Ureter (tissue), 1 donor: ENCODE measurements at places on chromosomes 3 and 15.

GRCh38 chr3:194243172-194243837 is 107.4 kb downstream of the HES1 start:
- no peak for DNase-seq

GRCh38 chr15:79844221-79844620 is 52.6 kb downstream of the MTHFS start:
- DNase-seq, result no peak

- DNase-seq, result no peak
These were observed 677 bp downstream of the POLQ start for GRCh38 chr3:121545049-121545573.

GRCh38 chr3:55676643-55677042 is 189.5 kb upstream of the WNT5A start:
- peak; percentile 65 for DNase-seq

- no peak for DNase-seq
These were observed 94.4 kb downstream of the AKAP13 start for GRCh38 chr15:85474700-85475316.
